ENCODE measurements at places on chromosomes 4 and X.

GRCh38 chrX:43586830-43587229 is 69.3 kb upstream of the MAOA start:
- no peak for DNase-seq

GRCh38 chr4:119946359-119946758 is 120.3 kb downstream of the MAD2L1 start:
- DNase-seq = no peak

DNA sequence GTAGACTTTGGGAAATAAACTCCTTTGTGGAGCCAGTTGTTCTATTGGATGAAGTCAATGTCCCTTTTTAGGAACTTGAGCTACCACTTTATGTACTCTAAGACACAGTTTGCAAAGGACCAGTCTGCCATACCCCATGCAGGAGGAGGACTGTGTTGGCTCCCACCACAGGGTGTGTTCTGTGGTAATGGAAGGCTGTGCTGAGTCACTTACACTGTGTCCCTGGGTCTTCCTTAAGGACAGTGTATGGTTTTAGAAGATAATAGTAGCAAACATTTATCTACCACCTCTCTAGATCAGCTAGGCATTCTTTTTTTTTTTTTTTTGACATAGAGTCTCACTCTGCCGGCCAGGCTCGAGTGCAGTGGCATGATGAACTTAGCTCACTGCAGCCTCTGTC is 184.0 kb upstream of the PGRMC2 start:
- DNase-seq = no peak

- no peak for DNase-seq
Observed at GRCh38 chrX:139483699-139484098, 46.8 kb upstream of the F9 start.

DNA sequence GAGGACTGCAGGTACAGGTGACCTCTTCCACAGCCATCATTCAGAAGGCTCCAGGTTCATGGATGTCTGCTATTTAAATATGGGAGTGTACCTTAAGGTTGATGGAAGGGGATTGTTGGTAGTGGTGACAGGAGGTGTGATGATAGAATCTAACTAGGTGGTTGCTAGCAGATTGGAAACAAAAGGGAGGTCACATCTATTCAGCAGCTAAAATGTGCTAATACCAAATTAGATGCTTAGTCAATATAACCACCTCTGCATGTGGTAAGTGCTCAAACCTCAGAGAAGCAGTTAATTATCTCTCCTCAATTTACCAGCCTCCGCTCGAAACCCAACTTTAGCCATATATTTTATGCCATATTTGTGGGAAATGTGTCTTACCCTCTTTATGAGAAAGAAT is 98.7 kb upstream of the CCSER1 start:
- DNase-seq = no peak

DNA sequence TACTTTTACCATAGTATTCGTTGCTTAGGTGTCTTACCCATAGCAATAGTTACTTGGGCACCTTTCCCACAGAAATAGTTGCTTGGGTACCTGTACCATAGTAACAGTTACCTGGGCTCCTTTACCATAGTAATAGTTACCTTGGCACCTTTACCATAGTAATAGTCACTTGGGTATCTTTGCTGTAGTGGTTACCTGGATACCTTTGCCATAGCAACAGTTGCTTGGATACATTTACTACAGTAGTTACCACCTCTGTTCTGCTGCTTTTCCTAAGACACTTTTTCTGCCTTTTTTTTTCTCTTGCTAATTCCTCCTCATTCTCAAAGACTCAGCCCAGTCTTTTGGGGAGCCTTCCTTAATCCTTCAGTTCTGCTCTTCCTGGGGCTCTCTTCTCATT is 272.8 kb upstream of the PUDP start:
- DNase-seq = no peak

- peak; percentile 24 for DNase-seq
Observed at GRCh38 chr4:87058356-87059073, 123.7 kb downstream of the AFF1 start.

- no peak for DNase-seq
Observed at GRCh38 chr4:179437962-179438361, 1995.7 kb upstream of the AGA start.

- DNase-seq = no peak
Observed at GRCh38 chr4:151529187-151529586, 120.2 kb downstream of the FHIP1A start.

DNA sequence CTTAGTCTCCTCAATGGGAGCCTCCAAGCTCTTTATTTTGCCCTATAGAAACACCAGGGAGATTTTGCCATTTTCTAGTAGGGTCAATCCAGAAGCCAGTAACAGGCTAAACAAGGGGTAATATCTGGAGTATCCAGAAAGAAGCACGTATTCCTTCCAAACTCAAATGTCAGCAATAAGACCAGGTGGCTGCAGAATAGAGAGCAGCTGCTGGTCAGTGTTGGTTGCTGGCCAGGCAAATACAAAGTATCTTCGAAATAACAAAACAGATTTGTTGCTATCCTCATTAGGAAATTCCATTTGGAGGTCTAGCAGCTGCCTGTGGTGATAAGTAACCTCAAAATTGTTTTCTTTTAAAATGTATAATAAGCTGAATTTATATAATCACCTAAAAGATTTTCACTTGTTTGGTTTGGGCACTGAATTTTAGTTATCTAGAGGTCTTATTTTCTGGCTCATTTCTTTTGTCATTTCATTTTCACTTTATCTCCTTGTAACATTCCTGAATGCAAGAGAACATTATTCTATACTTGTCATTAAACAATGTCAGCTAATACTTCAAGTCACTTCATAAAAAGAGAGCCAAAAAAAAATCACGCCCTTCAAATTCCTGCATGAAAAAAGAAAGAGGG is 320.6 kb downstream of the DTHD1 start:
- DNase-seq = no peak

GRCh38 chr4:16939178-16939577 is 40.7 kb upstream of the LDB2 start:
- no peak for DNase-seq

DNA sequence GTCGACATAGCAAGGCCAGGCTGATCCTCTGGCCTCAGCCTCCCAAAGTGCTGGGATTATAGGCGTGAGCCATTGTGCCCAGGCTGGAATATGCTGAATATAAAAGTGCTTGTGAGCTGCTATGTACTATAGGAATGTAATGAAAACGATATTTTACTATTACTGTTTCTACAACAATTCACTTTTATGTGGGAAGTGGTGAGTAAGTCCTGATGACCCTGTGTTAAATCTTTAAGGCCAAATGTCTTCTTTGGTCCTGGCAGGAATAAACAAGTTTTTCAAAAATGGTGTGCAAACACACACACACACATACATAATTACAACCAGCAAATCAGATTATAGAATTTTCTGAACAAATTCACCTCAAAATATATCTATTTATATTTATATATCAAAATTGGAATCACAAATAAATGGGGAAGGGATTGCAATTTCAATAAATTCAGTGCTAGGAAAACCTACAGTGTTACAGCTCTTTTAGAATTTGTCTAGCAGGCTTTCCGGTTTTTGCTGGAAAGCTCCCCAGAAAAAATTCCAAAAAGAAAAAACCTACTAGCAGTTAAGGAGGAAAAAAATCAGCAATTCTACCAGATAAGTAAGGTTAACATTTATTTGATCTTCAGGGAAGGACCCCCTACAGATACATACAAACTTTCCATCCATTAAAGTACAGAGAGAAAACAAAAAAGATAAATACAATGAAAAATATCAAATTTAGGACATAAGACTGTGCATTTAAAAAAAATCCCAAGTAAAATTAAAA is 17.9 kb downstream of the SMIM14 start:
- DNase-seq = no peak

GRCh38 chr4:110624398-110624780 is 1.5 kb upstream of the PITX2 start:
- no peak for DNase-seq

DNA sequence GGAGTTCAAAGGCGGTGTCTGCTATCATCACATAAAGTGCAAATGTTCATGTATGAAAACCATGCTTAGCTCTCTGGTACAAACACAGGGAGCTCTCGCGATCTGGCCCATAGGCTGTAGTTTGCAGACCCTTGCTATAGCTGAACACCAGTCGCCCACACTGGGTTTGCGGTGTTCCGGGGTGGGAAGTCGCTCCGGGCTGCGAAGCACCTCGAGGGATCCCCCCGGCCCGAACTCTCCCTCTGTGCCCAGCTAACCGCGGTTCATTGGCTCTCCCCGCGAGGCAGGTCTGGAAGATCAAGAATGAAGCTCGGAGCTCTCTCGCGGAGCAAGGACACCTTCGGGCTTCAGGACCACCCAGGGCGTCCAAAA is 341 bp upstream of the PRPS2 start:
- DNase-seq = no peak

GRCh38 chr4:139556724-139557555 is 921 bp upstream of the SETD7 start:
- DNase-seq = peak; percentile 17
